ENCODE measurements at places on chromosomes 12 and 14.

DNA sequence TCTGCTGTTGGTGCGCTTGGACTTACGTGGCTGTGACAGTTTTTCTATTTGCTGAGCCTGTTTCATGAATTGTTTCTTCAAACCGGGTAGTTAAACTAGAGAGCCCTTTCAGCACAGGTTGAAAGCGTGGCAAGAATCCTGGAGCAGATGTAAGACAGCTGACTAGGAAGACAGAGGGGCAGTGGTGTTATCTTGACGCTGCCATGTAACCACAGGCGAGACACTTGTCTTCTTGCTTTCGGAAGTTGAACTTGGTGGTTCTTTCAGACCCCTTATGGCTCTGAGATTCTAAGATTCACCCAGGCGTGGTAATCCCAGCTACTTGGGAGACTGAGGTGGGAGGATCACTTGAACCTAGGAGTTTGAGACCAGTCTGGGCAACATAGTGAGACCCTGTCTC is 4.3 kb downstream of the EMP1 start:
- no peak for DNase-seq

DNA sequence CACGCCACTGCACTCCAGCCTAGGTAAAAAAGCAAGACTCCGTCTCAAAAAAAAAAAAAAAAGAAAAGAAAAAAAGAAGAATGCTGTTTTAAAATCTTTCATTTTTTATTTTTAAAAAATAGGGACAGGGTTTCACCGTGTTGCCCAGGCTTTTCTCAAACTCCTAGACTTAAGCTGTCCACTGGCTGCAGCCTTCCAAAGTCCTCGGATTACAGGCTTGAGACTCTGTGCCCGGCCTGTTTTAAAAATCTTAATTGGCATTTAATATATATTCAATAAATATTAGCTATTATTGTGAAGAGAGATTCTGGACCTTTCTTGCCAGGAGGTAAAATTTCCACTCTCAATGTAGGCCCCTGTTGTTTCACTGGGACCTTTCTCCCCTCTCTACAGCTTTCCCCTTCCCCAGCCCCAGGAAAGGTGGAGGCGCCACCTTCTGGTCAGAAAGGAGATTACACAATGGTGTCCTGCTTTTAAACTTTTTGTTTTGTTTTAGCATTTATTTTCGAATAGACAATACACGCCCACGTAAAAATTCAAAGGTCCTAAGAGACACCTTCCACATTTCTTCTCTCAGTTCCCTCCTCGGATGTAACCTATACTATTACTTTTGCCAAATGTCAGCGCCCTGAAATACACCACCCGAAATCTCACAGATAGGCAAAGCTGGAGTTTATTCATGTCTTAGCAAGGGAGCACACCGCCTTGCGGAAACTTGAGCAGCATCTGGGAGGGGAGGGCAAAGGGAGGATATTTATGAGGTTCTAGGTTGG is 23.8 kb upstream of the PHC1 start:
- DNase-seq = peak; percentile 61

- DNase-seq = peak; percentile 46
Measured at GRCh38 chr12:104604995-104605675, 148.4 kb downstream of the CHST11 start.

DNA sequence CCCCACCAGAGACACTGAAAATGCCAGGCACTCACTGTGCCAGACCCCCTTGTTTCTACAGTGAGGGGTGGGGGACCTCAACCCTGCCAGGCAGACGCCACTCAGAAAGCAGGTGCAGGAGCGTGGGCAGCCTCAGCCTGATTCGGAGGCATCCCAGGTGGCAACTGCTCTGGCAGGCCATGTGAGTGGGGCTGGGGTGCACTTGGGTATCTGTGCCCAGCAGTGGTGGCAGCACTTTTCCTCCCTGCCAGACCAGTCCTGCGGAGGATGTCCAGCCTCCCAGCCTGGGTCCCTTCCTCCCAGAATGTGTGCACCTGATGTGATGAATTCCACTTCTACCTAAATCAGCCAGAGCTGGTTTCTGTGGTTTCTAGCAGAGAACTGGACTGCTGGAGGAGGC is 13.4 kb upstream of the TTC7B start:
- no peak for DNase-seq

GRCh38 chr14:102518063-102518648 is 8.6 kb upstream of the ANKRD9 start:
- no peak for DNase-seq

DNA sequence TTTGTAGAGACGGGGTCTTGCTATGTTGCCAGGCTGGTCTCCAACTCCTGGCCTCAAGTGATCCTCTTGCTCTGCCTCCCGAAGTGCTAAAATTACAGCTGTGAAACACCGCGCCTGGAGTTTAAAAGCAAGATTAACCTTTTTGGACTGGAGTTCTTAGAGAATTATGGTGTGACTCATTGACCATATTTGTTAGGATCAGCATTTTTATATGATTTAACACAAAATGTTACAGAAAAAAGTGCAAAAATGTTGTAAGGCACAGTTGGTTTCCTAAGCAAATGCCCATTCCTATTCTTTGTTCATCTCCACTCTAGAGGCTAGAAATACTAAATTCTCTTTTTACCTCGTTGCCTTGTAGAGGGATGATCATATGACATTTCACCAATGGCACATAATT is 27.6 kb downstream of the SLC35E3 start:
- DNase-seq = no peak

DNA sequence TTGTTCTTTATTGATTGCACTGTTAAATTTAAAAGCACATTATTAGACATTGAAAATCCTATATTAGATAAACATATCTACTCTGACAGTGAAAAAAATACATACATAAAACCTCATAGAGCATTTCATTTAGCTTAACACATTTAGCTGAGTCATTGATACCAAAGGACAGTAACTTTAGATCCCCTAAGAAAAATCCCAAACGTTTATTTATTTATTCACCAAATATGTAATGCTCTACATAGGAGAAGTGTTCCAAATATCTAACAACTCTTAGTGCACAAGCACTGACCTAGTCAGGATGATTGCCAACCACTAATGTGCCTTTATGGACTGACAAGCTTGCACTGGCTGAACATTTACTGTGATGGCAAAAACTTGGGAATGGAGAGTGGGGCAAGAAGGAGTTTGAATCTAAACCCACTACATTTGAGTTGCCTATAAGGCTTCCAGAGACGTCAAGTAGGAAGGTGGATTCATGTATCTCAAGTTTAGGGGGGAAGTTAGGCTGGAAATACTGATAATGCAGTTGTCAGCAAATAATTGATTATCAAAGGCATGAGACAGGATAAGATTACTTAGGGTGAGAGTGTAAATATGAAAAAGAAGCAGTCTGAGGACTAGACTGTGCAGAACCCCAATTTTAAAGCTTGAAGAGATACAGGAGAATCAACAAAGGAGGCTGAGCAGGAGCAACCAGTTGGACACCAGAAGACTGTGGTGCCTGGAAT is 156.4 kb downstream of the PLCZ1 start:
- DNase-seq = no peak

- no peak for DNase-seq
Measured at GRCh38 chr14:72256055-72256454, 323.8 kb downstream of the RGS6 start.

DNA sequence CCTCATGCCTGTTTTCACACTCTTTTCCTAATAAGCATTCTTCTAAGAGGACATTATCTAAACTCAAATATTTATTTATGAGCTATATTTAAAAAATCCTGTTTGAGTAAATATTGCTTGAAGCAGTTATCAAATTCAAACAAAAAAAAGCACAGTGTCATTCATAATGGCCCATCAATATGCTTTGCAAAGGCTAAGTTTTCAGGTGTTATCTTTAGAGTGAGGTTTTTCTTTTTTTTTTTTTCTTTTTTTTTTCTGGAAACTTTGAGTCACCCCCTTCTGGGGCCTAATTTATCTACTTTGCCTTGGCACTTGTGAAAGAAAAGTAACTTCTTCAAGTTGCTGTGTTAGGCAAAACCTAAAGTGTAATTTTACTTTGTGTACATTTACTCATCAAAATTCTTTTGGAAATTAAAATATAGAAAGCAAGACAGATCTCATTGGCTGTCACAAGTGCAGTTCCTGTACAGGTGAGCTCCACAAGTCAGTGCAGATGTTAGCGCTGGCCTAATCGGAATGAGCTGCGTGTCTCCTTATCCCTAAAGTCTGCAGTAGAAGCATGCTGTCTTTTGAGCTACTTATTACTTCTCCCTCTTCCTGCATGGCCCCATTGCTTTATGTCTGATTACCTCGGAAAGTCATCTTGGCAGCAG is 53.3 kb downstream of the GLT1D1 start:
- DNase-seq = no peak

DNA sequence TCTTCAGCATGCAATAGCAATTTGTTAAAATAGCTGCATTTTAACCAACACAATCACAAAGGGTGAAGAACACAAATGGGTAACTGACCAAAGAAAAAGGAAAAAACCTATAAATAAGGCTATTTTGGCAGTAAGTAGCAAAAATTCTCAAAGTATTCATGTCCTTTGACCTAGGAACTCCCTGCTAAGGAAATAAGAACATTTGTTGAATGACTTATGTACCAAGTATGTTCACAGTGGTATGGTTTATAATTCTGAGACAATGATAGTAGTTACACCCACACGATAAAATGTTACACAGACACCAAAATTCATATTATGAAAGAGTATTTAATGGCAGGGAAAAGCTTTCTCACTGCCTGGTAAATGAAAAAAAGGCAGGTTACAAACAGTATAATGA is 16.9 kb downstream of the CCDC88C start:
- no peak for DNase-seq

GRCh38 chr12:71558445-71558844 is 105.2 kb downstream of the ZFC3H1 start:
- no peak for DNase-seq

GRCh38 chr14:80055226-80055625 is 156.1 kb downstream of the DIO2 start:
- no peak for DNase-seq

GRCh38 chr12:111445726-111446581 is 40.2 kb downstream of the SH2B3 start:
- no peak for DNase-seq

- DNase-seq = no peak
Measured at GRCh38 chr14:32352631-32353030, 23.5 kb downstream of the AKAP6 start.

DNA sequence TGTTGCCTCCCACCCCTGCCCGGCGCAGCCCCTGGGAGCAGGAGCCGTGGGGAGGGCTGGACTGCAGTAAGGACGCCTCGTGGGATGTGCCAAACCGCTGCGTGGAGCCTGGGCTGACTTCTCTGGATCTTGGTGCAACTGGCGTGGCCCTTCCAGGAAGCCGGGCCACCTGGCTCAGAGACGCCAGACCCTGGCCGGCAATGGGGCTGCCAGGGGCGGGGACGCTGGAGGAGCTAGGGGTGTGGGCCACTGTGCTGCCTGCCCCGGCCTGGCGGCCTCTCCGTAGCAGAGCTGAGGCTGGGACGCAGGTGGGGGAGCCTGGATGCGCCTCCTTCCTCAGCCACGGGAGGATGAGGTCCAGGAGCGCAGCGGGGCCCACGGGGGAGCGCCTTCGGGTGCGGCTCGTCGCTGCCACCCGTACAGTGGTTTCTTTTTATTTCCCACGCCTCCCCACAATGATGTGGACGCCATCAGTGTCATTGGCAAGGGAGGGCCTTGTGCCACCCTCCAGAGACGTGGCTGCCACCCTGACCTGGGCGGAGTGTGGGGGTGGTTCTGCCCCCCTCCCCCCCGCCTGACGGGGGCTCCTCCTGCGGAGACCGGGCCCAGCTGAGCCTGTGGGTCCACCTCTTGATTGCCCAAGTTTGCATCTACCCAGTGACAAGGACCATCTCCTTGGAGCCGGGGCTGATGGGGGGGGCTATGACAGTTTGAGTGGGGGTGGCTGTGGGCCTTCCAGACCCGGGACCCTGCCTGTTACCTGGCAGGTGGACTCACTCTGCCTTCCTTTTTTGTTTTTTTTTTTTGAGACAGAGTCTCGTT is 11.3 kb downstream of the DDX51 start:
- DNase-seq = no peak

DNA sequence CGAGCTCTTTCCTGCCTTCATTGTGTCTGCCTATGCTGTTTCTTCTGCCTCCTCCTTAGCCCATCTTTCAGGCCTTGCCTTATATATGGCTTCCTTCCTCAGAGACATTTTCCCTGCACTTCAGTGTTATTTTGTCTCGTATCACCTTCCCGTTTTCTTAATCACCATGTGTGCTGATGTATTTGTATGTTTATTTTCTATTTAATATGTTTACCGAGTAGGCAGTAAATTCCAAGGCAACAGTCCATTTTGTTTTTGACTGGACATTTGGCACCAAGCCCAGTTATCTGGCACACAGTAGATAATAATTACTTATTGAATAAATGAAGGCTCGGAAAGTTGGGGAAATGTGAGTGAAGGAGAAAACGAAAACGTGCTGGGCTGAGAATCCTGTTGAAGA is 4.6 kb upstream of the POU6F1 start:
- no peak for DNase-seq

- DNase-seq = no peak
Measured at GRCh38 chr12:66653796-66654195, 25.1 kb downstream of the GRIP1 start.

DNA sequence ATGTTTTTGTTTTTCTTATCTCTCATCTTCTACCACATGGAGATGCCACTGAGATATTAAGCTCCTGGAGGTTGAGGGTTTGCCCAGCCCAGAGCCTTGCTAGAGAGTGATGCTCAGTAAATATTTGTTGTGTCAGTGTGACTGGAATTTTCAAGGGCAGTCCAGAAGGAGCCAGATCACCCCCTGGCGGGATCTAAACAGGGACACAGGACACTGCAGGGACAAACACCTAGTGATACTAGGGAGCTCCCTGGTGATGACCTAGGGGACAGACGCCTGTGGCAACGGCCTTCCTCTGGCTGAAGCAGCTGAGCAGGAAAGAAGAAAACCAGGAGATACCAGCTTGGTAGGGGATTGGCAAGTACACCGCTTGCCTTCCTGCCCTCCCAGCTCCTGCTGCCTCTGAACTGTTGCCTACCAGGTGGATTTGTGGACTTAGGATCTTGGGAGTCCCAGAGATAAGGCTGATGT is 714.4 kb upstream of the TBX3 start:
- no peak for DNase-seq

- DNase-seq = peak; percentile 72
Measured at GRCh38 chr12:117333331-117333881, 28.0 kb downstream of the NOS1 start.

DNA sequence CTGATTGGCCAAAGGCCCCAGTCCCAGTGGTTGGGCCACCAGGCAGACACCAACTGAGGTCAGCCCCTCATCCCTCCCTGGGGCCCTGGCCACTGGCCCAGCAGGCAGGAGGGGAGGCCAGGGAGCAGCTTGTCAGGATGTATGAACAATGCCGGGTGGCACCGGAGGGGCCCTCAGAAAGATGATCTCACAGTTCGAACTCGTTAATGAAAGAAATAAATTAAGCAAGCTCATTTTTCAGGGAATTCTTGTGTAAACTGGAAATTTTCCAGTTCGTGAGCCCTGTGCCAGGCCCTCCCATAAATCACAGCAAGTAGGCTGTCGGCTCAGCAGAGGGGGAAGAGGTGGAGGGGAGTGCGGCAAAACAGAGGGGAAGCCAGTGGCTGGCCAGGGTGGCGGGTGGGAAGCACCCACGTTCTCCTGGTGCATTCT is 177.0 kb upstream of the VASH1 start:
- no peak for DNase-seq

DNA sequence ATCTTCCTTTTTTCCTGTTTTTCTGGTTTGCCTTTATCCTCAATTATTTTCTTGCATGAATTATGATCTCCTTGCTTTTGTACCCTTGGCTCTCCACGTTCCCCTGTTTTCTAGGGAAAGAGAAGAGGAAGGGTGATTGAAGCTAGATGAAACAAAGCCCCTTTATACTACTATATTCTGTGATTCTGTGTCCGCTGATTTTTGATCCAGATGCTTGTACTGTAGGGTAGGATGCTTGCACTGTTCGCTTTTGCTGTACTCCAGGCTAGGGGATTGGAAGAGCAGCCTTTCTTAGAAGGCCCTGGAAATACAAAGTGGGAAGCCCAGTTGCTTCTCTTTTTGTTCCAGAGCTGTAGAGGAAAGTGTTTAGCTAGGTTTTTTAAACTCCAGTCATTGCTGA is 35.1 kb upstream of the KLHDC2 start:
- DNase-seq = no peak

All from glutamatergic neuron (in vitro differentiated cells).